NCI-H1048 (cell line): ENCODE measurements at places on chromosomes 7 and 10.
A peak's percentile ranks its signal among the peaks of the same experiment; 100 is the strongest.

- DNase-seq: no peak
These were observed 13.9 kb downstream of the DNAJC1 start for GRCh38 chr10:21989453-21990154.

DNA sequence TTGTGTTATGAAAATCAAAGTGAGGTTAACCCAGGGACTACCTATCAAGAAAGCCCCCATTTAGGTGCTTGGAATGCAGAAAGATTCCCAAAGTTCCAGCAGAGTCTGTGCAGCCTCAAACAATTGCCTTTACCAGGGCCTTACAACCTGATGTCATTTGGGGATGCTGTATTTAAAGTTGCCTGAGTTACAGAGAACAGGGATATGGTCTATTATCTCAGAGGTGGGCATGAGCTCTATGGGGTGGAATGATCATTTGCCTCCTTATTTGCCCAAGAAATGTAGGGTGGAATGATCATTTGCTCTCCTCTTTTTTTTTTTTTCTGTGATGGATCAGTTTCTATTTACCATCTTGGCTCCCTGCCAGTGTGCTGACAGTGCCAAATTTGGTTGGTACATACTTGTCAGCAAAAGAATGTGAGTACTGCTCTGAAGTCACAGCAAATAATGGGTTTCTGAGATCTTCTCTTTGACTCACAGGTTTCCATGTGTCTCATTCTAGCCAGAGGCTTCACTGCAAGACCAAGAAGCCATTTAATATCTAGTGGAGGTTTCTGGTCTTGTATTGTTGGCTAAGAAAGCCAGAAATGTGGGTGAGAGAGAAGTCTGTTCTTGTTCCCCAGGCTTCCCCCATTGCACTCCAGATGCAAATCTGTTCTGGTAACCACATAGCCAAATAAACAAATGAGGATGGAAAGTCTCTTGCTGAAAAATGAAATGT is 45.5 kb upstream of the ZNRF2 start:
- peak; percentile 69 for DNase-seq

DNA sequence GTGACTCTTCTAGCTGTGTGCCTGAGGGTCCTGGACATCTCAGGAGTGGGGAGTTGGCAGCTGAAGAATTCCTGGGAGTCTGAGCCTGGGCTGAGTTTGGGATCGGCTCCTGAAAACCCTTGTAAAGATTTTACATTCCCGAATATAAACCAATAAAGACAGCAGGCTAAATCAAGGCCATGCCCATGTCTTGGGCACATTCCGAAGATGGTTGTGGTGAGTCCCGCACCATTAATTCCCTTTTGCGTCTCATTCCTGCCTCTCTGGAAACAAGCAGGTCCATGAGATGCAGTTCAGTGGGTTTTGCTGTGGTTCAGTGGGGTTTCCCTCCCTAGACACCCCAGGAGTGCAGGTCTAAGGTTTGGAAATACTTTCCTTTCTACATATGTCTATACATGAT is 90.9 kb downstream of the COL26A1 start:
- no peak for DNase-seq

- DNase-seq: no peak
These were observed 132.9 kb downstream of the KLF6 start for GRCh38 chr10:3651969-3652653.
